ENCODE measurements at places on chromosomes 4 and X.

DNA sequence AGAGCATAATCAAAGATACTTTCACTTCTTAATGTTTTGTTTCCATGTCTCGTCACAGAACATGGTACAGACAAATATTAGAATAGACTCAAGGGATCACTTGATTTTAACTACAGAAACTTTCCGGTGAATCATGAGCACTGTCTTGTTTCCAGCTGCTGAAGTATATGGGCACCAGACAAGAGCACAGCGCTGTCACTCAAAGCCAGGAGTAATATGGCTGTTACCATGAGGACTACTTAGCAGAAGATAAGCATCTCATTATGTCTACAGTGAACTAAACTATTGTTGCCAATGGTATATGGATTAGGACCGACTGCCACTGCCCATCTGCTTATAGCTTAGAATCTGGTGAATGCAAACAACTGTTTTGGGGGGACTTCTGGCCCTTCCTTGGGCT is 34.3 kb downstream of the MECP2 start:
- no peak for DNase-seq

- DNase-seq, result no peak
These were observed 55.6 kb downstream of the PRPS1 start for GRCh38 chrX:107683931-107684330.

DNA sequence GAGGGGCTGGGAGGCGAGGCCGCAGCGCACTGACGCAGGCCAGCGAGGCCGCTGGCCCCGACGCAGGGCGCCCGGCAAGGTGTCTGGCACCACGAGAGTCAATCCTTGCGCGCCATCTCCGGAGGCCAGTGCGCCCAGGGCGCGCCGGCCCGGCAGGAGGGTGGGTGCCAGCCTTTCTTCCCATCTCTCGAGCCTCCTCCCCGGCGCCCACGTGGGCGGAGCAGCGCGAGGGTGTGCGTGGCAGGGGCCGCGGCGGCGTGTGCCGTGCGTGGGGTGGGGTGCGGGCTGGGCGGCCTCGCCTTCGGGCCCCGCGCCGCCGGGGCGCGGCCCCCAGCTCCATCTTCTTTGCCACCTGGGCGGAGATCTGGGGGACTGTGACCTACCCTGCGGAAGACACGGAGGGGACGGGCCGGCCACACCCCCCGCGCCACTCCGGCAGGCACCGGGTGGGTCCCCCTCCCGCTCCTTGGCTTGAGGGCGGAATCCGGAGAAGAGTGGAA is 877 bp downstream of the JAKMIP1 start:
- no peak for DNase-seq

GRCh38 chr4:133982533-133983224 is 218.9 kb downstream of the PABPC4L start:
- DNase-seq, result peak; percentile 61

DNA sequence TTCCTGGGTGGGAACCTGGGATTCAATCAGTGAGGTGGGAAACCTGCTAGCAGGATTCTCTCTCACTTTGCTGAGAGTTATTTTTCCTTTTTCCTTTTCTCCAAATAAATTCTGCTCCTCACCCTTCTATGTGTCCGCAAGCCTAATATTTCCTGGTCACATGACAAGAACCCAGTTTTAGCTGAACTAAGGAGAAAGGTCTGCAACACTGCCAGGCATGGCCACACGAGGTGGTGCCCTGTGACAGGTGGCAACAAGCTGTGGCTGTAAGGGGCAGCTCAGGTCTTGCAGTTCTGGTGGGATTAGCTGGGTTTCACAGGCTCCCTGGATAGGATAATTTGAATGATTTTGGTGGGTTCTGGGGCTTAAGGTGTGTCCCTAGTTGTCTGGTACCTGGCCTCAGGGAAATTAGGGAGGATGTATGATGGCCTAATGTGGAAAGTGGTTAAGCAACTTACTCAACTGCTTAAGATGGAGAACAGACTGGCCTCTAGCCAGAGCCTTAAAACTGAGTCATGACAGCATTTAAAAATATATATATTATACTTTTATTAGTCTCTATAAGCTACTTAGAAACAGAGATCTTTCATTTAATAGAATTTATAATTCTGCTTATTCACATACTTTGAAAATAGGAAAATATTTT is 215.0 kb downstream of the IL15 start:
- DNase-seq, result no peak

DNA sequence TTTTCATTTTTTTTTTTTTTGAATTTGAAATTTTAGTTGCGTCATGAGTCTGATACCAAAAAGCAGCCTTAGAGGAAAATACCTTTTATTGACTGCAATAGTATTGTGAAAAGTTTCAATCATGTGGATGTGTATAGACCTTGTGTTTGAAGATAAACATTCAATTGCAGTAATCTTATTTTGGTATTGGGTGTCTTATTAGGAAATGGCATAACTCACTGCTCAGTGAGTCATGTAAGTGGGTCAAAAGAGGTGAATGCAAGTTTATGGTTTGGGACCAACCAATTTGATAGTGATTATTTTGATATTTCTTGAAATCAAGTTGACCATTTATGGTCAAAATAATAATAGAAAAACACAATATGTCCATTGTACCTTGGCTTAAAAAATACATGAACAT is 627.8 kb upstream of the SLIT2 start:
- peak; percentile 14 for DNase-seq
